ENCODE measurements at places on chromosomes 2 and 18.

GRCh38 chr2:71453404-71454220 is at the start of gene DYSF:
Gene DYSF (plus strand): TSS chr2:71453561.
- DNase-seq, result peak; percentile 28

GRCh38 chr2:30161929-30162706 is 15.3 kb downstream of the YPEL5 start:
- DNase-seq, result no peak

DNA sequence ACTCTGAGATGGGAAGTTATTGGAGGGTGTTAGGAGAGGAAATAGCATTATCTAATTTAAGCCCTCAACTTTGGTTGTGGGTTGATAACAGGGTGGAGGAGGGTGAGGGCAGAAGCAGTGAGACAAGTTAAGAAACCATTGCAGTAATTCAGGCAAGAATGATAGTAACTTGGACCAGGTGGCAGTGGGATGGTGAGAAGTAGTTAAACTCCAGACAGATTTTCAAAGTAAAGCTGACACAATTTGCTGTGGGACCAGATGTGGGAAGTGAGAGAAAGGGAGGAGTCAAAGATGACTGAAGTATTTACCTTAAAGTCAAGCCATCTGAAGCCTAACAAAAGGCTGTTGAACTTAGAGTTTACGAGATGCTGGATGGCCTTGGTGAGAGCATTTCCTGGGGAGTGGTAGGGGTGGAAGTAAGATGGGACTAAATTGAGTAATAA is 163.2 kb upstream of the KLF7 start:
- peak; percentile 25 for DNase-seq

DNA sequence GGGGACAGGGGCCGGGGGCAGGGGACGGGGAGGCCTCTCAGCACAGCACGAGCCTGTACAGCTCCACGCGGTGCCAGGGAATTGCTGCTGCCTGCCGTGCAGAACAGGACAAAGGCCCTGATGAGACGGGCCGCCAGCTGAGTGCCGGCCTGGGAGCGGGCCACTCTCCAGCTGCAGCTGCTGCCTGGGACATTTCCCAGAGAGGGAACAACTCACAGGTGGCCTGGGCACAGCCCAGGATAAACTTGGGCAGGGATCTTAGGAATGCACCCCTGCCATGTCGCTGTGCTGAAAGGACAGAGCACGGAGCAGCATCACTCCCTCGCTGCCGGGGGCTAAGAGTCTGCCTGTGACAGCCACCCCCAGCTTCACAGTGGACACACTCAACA is 38.8 kb downstream of the CENPO start:
- no peak for DNase-seq

DNA sequence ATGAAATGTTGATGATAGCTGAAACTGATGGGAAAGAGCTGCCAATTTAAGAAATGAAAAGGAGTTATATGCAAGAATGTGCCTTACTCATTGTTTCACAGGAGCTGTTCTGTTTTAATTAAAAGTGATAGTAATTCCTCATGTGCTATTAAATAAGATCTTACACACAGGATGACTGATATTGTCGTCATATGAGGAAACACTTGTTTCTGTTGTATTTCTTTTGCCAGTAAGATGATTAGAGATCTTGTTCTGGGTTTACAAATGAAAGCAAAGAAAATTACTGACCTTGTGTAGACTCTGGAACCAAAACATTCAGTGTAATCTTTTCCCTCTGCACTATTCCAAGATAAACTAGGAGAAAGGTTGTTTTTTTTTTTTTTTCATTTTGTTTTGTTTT is 123.6 kb downstream of the MAP3K20 start:
- DNase-seq, result no peak

DNA sequence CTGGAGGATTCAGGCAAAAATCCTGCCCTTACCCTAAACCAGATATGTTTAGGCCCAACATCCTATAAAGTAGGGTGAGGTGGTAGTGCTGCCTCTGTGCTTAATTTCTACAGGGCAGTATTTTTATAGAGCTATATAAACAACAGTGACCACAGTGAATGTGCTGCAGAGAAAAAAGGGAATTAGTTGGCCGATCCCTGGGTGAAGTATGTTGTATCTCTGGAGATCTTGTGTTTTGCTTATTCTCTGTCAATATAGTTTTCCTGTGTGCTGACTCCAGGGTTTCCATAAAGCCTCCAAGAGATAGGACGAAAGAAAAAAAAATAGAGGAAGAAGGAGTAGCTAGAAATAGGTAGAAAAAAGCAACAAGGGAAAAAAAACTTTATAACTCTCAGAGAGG is 88.9 kb upstream of the THOC1 start:
- DNase-seq, result no peak

- no peak for DNase-seq
Measured at GRCh38 chr2:40797120-40797519, 345.2 kb upstream of the SLC8A1 start.

- no peak for DNase-seq
Measured at GRCh38 chr2:235658351-235659174, 164.7 kb downstream of the AGAP1 start.

- DNase-seq, result peak; percentile 44
Measured at GRCh38 chr2:145740302-145740701, 1220.4 kb upstream of the ZEB2 start.
